Calu3 (cell line): ENCODE measurements at places on chromosomes 2 and 18. TPM values are rescaled to one million over a fixed set of nuclear protein-coding genes. Genes with fewer than 3 reads are reported as not detected.

Gene LIPT1
- total RNA-seq: 10.4 and 14.1 TPM in 2 replicates

Gene LRRFIP1
- 152 and 161 TPM in 2 replicates for total RNA-seq

Gene SMYD1
- not detected in 2 replicates for total RNA-seq

- H3K36me3 ChIP-seq: no peaks in the 10 kb centered on the region
- DNase-seq: no peak
- H3K4me3 ChIP-seq: no peak overlapping the region
- H3K27ac ChIP-seq: no peak overlapping the region
- no peaks in the 10 kb centered on the region for H3K27me3 ChIP-seq
Measured at GRCh38 chr2:55910077-55910476, 13.5 kb downstream of the EFEMP1 start.

DNA sequence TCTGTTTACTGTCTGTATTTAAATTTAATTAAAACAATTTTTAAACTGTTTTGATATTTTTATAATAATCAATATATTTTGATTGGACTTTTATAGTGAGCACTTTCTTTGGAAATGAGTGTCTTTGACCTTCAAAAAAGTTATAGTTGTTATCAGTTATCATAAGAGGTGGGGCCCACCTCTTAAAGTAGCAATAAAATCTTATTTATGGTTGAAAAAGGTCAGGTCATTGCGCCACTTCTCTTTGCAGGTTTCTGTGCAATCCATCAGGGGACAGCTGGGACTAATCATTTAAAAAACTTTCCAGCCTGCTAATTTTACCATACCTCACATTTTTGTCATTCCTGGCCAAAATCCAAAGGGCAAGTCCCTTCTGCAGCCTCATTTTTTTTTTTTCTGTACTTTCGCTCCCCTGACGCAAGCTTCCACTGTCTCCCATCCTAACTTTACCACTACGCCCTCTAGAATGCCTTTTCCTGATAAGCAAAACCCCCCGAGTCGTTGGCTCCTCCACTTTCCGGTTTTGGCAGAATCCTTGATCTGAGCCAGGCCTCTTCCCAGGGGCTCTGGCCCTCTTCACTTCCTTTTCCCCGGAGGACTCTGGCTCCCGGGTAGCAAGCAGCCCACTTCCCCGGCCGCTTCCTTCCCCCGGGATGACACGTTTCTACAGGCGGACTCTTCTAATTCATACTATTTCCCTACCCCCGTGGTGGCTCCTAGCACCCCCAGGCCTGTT is 1.1 kb upstream of the SEH1L start:
- H3K4me1 ChIP-seq: peaks cover 17% of the 10 kb centered on the region
- H3K4me3 ChIP-seq: peak overlapping the region; percentile 89
- DNase-seq: peak; percentile 37

- H3K4me1 ChIP-seq: peaks cover 10% of the 10 kb centered on the region
- no peaks in the 10 kb centered on the region for H3K27me3 ChIP-seq
- no peak overlapping the region for H3K4me3 ChIP-seq
- H3K36me3 ChIP-seq: no peaks in the 10 kb centered on the region
- no peak overlapping the region for H3K27ac ChIP-seq
Measured at GRCh38 chr2:85447222-85447585, 28.7 kb downstream of the SH2D6 start.
